ENCODE measurements at places on chromosomes 5 and 9.

- DNase-seq = no peak
Observed at GRCh38 chr5:109907731-109908130, 218.0 kb downstream of the MAN2A1 start.

DNA sequence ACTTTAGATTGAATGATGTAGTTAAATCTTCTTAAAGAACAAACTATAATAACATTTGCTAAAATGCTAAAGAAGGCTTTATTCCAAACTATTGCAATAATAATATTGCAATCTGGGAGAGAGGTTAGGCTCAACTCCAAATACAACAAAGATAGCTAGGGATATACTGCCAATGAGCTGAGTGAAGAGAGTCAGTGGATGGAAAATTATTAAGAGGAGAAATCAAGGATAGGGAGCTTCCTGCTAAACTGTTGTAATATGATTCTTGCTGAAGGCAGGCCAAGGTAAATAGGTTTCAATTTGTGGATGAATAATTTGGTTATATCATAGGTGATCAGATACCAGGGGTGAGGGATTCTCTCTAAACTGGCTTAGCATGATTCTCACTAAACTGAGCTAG, 1651.5 kb downstream of the EFNA5 start:
- DNase-seq = no peak

DNA sequence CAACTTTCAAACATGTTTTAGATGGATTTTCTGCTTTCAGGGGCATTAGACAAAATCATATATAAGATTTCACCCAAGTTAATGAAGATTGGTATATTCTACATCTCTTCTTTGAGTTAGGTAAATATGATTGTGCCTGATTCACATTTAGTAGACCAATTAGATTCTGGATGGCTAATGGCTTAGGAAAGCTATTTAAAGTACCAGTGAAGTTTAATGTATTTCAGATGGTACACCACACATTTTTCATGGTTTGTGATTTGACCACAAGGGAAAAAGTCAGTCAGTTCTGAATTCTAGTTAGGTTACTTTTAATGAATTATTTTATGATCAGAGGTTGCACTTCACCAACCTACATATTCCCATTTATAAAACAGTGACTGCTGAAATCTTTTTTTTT, 409.7 kb downstream of the ADGRV1 start:
- DNase-seq = no peak

- no peak for DNase-seq
Observed at GRCh38 chr5:80064124-80064523, 29.0 kb downstream of the THBS4 start.

GRCh38 chr5:11853140-11853539, 51.1 kb downstream of the CTNND2 start:
- DNase-seq = no peak

DNA sequence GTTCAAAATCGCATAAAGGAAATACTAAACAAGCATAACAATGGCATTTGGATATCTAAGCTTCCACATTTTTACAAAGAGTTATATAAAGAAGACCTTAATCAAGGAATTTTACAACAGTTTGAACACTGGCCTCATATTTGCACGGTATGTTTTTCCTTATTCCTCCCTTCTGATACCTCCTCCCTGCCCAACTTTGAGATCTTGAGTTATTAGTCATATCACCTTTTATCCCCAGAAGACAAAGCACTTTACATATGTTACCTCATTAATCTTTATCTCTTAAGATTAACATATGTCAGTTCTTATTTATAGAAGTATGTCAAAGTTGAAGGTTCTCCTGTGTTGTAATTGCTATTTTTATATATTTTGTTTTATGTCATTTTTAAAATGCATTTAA, 29.8 kb downstream of the TDRD7 start:
- no peak for DNase-seq

GRCh38 chr5:15506146-15506545, 6.2 kb downstream of the FBXL7 start:
- no peak for DNase-seq

- DNase-seq = no peak
Observed at GRCh38 chr9:136618580-136619547, 43.9 kb upstream of the EGFL7 start.

GRCh38 chr5:116475338-116475737, 99.3 kb downstream of the SEMA6A start:
- no peak for DNase-seq

DNA sequence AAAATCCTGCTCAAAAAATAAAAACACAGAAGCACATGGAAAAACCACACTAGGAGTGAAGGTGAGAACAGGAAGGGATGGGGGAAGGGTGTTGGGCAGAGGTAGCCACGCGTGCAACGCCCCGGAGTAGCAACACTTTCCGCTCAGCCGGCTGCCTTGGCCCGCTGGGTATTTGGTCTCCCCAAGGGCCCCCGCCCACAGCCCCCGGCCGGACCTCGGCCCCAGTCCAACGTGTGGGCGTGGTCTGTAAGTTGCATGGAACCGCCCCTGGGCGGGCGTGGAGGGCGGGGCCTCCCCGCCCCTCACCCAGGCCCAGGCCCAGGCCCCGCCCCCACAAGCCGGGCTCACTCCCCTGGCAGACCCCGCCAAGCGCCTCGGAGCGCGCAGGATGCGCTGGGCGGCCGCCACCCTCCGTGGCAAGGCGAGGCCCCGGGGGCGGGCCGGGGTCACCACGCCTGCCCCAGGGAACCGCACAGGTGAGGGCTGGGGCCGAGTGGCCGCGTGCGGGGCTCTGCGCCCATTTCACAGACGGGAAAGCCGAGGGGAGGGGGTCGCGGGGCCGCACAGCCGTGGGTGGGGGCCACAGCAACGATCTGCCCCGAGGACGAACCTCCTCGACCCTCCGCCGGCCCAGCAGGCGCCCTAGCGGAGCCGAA, at the start of gene SUSD3:
TSS of gene SUSD3 (plus strand) at position 347 of the 656 bp plus-strand sequence. CDS start at position 389, 42 bp downstream.
- DNase-seq = peak; percentile 73

DNA sequence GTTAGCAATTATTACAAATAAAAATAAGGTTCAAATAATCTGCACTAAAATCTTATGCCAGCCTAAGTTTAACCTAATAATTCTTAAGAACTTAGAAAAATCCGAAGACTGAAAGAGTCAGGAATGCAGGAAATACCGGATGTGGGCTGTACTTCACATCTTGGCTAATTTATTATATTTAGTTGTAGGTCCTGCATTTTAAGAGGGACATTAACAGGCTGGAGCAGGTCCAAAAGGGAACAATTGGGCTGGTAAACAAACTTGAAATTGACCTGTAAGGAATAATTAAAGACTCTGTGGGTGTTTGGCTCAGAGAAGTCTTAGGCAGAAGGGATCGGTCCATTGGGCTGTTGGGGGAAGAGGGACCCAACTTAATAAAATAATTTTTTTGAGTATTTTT, 18.4 kb downstream of the GLRA1 start:
- no peak for DNase-seq

- no peak for DNase-seq
Observed at GRCh38 chr9:30505311-30505710, 1879.1 kb upstream of the ACO1 start.

- no peak for DNase-seq
Observed at GRCh38 chr5:53059281-53059680, 50.3 kb downstream of the MOCS2 start.

DNA sequence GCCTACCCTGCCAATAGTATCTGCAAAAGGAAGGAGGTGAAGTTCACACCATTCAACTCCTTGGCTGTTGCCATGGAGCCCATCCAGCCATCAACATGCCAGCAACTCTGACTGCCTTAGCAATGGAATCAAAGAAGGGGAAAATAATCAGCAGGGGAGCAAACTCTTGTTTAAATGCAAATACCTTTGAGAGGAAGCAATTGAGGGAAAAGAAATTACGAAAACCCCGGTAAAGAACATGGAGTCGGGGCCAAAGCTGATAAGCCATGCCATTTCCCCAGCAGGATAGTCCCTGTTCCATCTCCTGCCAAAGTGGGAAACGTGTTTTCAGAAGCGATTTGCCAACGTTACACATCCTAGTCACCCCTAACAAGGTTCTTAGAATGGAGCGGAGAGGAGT, 69.0 kb downstream of the MFAP3 start:
- no peak for DNase-seq

DNA sequence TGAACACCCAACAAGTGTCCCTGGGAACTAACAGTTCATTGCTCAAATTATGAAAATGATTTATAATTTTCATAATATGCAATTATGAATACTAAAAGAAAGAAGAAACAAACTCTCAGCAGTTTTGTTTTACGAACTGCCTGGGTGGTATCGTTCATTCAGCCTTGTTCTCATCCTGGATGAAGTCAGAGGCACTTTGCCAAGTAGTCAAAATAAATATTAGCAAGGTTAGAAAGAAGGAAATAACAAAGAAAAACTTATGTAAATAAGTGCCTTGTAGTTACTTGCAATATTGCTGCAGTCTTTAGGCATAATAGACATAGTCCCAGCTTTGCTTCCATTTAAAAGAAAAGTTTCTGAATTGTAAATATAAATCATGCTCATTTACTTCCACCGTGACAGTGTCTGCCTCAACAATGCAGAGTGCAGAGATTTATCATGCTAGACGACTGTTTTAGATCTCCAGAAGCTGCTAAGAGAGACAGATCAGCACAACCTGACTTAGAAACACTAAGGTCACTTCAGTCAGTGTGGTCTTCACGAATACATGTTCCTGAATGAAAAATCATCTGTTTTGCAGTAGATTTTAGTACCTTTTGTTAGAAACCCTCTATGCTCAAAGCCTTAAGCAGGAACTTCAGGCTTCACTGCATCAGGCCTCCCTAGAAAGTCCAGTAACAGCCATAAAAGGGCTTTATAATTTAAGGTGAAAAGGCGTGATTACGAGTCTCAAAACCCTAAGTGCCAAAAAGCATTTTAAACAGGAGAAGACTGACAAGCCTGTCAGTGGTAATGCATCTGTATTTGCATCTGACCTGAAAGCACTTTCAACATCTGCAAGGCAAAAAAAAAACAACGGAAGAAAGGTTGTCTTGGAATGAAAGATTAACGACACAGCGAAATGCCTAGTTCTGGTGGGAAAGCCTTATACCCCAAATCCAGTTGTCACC, 92.1 kb downstream of the TMEM167A start:
- no peak for DNase-seq

GRCh38 chr5:144108131-144108530, 62.3 kb downstream of the YIPF5 start:
- no peak for DNase-seq

DNA sequence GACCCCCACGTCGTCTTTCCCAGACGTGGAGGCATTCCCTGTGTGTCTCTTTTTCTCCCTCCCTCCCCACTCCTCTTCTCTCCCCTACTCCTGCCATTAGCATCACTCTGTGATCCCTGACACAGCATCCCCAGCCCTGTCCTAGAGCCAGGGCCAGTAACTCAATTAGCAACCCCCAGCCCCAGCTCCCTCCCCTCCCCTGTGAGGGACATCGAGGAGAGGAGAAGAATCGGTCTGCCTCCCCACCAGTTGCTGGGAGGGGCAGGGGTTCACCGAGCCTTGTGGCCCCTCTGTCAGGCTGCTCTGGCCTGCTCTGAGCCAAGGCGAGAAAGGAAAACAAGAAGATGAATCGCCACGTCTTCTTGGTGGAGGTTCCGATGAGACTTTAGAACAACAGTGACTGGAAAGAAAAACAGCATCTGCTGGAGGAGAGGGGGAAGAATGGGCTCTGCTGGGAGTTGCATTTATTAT, 123.1 kb downstream of the PAPPA start:
- DNase-seq = no peak

DNA sequence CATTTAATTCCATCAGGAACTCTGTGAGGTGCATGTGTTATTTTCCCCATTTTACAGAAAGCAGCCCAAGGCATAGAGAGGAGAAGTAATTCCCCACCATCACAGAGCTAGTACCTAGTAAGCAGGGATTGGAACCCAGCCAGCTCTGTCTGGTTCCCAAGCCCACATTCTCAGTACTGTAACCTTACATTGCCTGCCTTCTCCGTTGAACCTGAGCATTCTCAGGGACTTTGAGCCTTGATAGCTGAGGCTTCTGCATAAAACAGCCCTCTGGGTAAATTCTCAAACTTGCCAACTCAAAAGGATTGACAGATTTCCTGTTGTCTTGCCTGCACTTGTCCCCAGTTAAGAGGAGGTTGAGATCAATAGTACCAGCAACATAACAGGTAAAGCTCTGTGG, 9.2 kb upstream of the GLE1 start:
- no peak for DNase-seq

DNA sequence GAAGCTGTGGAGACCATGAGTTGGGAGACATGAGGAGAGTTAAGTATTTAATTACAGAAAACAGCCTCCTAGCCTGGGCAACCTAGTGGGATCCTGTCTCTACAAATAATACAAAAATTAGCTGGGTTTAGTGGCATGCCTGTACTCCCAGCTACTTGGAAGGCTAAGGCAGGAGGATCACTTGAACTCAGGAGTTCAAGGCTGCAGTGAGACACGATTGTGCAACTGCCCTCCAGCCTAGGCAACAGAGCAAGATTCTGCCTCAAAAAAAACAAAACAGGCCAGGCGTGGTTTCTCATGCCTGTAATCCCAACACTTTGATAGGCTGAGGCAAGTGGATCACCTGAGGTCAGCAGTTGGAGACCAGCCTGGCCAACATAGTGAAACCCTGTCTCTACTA, 52.6 kb downstream of the AQP7 start:
- DNase-seq = no peak

DNA sequence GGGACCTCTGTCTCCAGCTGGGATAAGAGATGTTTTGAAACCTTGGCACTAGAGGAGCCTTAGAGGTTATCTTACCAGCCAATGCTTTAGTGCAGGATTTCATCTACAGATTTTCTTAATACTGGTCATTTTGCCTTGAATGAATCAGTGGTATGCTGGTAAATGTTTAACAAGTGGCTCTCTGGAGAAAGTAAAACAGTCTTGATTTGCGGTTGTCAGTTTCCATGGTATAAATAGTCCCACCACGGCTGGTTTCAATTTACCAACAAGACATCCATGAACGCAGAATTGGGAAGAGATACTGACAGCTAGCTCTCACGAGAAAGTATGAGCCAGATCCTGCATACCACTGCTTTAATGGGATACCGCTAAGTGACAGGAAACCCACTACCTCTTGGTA, 56.7 kb upstream of the CXCL14 start:
- DNase-seq = no peak

DNA sequence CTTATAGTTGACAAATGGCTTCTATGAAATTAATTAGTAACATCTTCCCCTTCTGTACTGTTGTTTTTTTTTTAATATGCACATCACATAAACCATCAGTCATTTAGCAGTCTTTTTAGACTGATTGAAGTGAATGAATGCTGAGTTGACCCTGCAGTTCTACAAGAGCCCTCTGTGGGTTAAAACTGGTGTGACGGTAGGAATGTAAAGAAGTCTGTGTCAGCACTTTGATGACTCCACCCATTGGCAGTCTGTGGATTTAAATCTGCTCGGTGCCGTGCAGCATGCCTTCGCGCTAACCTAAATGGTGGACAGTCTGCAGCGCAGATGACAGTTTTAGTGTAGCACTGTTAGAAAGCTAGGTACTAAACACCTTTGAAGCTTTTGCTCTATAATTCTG, 3.1 kb downstream of the GTF3C4 start:
- no peak for DNase-seq

GRCh38 chr5:167264348-167264747, 1027.1 kb upstream of the WWC1 start:
- no peak for DNase-seq

- DNase-seq = peak; percentile 45
Observed at GRCh38 chr9:70412832-70413463, 1.5 kb downstream of the KLF9 start.

GRCh38 chr5:11182441-11183080, 421.5 kb upstream of the DAP start:
- DNase-seq = no peak

- no peak for DNase-seq
Observed at GRCh38 chr9:75855509-75855908, 35.0 kb upstream of the PCSK5 start.
